Panc1 (cell line): ENCODE measurements at places on chromosomes 6 and 20. TPM values are rescaled to one million over a fixed set of nuclear protein-coding genes. Genes with fewer than 3 reads are reported as not detected.

- no peak for DNase-seq
Observed at GRCh38 chr6:168708984-168709383, 268.0 kb downstream of the SMOC2 start.

DNA sequence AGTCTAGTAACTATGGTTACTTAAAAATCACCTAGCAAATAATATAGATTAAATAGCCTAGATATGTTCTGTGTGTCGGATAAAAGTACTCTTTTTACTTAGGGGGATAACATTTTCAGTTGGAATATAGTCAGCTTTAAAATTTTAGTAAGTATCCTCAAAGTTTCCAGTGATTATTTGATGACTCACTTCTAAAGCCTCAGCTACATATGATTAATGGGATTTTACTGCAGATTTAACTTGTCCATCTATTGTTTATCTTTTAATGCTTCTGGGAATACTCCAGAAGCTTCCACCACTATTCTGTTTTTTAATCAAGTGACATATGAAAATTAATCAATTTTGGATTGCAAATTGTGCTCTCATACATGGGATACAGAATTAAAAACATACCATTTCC lies 8.7 kb upstream of the TENT5A start:
- DNase-seq: no peak

DNA sequence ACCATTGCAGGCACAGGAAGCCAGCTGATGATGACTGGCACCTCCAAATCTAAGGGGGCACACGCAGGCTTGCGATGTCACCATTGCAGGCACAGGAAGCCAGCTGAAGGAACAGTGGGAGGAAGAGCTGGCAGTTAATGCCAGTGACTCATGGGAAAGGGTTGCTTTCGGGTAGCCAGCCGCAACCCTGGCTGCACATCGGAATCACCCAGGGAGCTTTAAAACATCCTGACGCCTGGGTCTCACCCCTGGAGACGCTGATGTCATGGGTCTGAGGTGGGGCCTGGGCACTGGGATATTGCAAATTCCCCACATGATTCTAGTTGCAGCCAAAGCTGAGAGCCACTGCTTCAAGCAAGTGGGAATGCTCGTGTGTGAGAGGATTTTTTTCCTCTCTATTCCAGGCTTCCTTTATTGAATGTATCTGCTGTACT lies 16.1 kb upstream of the CCN6 start:
- DNase-seq: no peak

GRCh38 chr6:15309611-15310283 lies 63.9 kb downstream of the JARID2 start:
- DNase-seq: no peak

DNA sequence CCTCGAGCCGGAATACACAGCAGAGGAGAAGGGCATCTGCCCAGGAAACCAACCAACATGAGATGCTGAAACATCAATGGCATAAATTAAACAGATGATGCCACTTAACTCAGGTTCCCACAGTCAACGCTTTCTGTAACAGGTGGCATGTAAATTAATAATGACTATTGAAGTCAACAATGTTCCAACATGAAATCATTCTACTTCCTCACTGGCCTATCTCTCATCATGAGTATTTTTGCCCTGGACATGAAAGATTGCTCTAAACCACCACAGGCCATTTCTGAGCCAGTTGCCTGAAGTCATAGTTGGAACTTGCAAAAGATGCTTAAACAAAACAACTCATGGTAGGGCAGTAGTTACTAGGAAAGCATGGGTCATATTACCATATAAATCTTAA lies 397.9 kb upstream of the JARID2 start:
- no peak for DNase-seq

DNA sequence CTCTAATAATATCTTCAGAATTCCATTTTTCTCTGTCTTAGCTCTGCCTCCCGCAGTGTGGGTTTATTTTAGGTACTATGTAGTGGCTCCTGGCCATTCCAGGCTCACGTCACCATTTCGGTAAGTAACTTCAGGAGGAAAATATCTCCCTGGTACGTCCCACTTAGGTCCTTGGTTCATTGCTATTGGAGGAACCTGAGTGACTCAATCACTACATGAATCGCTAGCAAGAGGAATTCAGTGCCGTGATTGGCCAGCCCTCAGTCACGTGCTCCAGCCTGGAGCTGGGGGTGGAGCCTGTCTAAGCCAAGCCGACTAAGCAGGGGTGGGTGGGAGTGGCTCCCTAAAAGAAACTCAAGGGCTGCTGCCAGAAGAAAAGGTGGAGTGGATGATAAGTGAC lies 67.3 kb upstream of the E2F3 start:
- no peak for DNase-seq

GRCh38 chr6:159602431-159603041 lies 90.5 kb downstream of the SOD2 start:
- no peak for DNase-seq

- DNase-seq: no peak
Observed at GRCh38 chr20:11337361-11338130, 580.1 kb upstream of the BTBD3 start.

- DNase-seq: no peak
Observed at GRCh38 chr6:26465776-26466175, 8.0 kb downstream of the BTN2A1 start.

GRCh38 chr20:2162823-2163166 lies 61.2 kb downstream of the STK35 start:
- no peak for DNase-seq

- DNase-seq: no peak
Observed at GRCh38 chr6:30513451-30513850, 24.1 kb downstream of the HLA-E start.

DNA sequence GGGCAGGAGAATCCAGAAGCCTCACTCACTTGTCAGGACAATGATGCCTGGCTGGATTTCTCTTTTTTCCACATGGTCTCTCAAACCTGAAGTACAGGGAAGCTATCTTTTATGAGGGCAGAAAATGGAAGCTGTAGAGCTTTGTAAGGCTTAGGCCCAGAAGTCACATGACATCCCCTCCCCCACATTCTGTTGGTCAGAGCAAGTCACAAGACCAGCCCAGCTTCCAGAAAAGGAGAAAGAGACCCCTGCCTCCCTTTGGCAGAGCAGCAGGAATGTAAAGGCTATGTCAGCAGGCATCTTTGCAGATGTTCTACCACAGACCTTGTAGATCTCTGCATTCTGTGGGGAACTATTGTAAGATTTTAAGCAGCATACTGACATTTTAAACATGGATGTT lies 245.5 kb downstream of the SLC35F1 start:
- DNase-seq: no peak

GRCh38 chr20:47970282-47970903 lies 185.1 kb upstream of the SULF2 start:
- no peak for DNase-seq

GRCh38 chr6:149691201-149691600 lies 26.7 kb downstream of the LATS1 start:
- no peak for DNase-seq

DNA sequence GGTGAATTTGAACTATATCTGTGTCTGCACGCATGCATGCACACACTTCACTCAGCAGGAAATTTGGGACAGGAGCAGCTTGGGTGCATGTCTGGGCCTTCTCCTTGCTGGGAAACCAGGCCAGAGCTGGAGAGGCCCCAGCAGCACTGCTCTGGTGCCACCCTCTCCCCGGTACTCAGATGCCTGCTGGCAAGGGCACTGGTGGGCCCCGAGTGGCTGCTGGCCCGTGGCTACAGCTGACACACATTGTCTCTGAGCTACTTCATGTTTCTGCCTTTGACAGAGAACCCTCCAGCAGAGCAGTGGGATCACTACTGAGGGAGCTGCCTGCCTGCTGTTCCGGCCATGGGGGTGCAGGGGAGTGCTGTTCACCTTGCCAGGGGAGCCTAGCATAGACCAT lies 37.5 kb downstream of the DLGAP4 start:
- DNase-seq: no peak

DNA sequence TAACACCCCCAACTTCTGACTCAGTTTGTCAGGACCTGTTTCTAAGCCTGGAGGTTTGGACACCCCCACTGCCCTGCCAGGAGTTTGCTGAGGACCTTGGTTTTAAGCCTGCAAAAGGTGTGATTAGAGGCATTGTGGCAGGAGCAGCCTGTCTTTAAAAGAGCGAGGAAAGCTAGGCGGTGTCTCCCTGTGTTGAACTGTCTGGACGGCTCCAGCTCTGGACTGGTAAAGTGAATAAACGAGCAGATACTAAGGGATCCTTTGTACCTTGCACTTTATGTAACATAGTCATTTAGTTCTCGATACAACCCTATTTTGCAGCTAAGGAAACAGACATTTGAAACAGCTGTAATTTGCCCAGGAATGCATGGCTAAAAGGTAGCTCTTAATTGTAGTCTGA lies 14.4 kb downstream of the FAM83D start:
- DNase-seq: no peak

DNA sequence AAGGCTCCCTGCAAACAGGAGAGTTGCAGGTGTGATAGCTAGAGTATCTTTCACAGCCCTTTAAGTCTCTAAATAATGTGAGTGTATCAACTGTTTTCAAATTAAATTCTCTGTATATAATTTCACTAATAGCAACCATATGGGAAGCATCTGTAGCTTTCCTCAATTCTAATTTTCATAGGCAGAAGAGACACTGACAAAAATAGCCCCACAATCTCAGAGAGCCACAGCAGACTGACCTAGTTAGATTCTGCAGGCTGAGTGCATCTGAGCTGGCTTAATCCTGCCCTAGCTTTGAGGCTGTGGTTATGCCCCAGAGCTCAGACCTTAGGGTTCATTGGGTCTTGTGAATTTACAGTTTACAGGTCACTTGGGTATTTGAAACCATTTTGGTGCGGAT lies 63.9 kb downstream of the MAP7 start:
- no peak for DNase-seq

DNA sequence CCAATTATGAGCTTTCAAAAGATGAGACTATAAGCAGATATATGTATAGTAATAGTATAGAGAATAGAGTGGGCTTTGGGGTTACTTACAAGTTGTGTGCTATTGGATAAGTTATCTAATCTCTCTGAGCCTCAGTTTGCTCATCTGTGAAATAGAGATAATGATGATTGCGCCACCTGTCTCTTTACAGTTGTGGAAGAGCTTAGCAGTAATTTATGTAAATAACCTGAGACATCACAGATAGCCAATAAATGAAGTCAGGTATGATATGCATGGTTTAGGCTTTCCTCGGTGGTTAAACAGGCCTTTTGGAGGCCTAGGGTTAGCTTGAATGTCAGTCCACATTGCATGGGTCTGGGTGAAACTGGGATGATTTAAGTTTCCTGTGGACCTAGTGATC lies 29.8 kb upstream of the SCUBE3 start:
- no peak for DNase-seq

GRCh38 chr6:3725145-3726047 lies 26.1 kb downstream of the PXDC1 start:
- no peak for DNase-seq

DNA sequence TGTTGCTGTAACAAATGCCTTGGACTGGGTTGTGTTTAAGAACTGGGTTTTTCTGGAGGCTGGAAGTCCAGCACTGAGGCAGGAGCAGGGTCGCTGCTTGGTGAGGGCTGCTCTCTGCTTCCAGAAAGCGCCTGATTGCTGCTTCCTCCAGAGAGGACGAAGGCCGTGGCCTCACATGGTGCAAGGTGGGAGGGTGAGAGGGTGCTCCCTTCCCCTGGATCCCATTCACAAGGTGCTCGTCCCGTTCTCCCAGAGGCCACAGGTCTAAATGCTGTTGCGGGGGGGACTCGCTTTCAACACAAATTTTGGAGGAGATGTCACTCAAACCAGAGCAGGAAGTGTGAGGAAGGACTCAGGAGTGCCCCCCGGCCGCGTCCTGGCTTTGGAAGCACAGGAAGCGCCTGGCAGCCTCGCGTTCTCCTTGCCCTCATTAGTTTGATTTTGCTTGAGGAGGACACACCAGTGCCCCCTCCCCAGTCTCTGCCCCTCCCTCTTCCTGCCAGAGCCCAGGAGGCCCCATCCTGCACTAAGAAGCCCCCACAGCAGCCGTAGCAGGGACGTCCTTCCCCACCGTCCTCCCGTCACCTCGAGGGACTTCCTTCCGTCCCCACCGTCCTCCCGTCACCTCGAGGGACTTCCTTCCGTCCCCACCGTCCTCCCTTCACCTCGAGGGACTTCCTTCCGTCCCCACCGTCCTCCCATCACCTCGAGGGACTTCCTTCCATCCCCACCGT lies 7.7 kb upstream of the NKAIN4 start:
- no peak for DNase-seq

- DNase-seq: no peak
Observed at GRCh38 chr6:160519603-160520042, 144.5 kb downstream of the LPA start.

DNA sequence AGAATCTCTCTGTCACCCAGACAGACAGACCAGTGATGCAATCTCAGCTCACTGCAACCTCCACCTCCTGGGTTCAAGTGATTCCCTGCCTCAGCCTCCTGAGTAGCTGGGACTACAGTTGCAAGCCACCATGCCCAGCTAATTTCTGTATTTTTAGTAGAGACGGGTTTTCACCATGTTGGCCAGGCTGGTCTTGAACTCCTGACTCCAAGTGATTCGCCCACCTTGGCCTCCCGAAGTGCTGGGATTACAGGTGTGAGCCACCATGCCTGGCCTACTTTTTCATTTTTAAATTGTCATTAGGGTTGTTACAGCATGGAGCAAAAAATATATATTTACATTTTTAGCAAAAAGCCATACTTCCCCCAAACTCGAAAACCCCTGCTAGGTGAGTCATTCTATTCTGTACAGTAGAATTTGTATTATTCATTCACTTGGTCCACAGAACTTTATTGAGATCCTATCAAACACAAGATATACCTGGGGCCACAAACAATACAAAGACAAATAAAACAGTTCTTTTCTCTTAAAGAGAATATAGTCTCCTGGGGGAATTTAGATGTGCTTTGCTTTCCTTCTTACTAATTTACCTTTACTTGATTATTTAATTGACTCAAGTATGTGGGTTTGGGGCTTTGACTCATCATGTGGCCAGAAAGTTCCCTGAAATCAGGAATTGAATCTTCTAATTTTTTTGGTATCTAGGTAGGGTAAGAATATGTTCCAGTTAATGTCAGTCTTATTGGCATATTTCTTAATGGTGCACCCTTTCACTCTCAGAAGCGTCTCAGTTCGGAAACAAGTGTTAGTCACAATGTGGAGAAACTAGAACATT lies 16.6 kb upstream of the CCND3 start:
- DNase-seq: no peak

GRCh38 chr20:33650753-33651561 lies 11.2 kb upstream of the C20orf144 start:
- DNase-seq: no peak

DNA sequence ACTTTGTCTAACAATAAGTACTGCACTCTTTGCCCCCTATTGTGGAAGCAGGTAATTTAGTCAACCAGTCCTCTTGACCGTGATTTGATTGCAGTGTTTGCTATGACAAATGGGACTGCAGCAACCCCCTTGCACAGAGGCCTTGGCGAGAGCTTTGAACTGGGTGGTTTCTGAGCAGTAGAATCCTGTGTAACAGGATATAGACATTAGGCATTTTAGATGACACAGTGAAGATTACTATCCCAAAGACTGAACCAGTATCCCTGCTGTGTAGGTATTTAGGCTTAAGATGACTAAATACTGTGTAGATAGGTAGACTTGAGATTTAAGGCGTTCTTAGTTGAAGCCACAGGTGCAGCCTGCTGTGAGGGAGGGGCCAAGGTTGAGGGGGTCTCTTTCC lies 9.9 kb downstream of the DNMT3B start:
- no peak for DNase-seq

GRCh38 chr6:52893803-52894202 lies 15.7 kb downstream of the GSTA3 start:
- DNase-seq: no peak

The CLPSL2 gene
- total RNA-seq: 0.57 TPM

The PNPLA1 gene
- not detected for total RNA-seq

The OTOR gene
- total RNA-seq: not detected

The SAPCD1 gene
- 6.3 TPM for total RNA-seq

The PRELID3B gene
- total RNA-seq: 131 TPM

The DNAH8 gene
- not detected for total RNA-seq

The ZC2HC1B gene
- total RNA-seq: not detected

The ANKEF1 gene
- total RNA-seq: 6.3 TPM
